Fibroblast of mammary gland (primary cell): ENCODE measurements at places on chromosomes 3 and 15.

- peak; percentile 67 for DNase-seq
Measured at GRCh38 chr15:66774001-66774814, 72.2 kb downstream of the SMAD6 start.

DNA sequence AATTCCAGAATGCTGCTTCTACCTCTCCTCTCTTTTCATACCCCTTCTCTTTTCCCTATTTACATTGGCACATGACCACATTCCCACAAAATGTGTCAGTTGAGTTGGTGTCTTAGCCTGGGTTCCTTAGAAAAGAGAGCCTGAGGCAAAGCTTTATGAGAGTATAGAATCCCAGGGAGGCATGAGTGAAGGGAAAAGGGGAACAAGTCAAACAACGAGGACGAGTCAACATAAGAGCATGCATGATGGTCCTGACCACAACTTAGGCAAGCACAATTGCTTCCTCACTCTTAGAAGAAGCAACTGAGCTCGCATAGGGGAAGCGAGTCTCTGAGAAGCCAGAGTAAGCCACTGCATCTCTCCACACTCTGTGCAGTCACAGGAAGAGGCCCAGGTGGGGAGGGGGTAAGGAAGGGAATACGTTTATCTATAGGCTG is 15.4 kb upstream of the ZNF774 start:
- peak; percentile 53 for DNase-seq

DNA sequence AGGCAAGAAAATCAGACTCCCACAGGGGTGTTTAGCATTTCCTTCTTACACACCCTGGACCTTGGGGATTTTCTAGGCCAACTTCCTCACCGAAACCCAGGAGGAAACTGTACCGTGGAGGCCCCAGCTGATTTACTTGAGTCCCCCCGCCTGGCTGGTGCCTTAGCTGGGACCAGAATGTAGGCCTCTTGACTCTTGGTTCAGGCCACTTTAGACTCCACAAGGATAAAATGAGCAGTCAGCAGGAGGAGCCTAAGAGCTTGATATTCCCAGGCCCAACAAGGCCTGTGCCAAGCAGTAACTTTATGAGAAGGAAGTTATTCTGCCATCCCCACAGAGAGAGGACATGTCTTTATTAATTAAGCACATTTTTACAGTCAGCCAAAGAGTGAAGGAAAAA is 4.6 kb upstream of the APBA2 start:
- peak; percentile 10 for DNase-seq

DNA sequence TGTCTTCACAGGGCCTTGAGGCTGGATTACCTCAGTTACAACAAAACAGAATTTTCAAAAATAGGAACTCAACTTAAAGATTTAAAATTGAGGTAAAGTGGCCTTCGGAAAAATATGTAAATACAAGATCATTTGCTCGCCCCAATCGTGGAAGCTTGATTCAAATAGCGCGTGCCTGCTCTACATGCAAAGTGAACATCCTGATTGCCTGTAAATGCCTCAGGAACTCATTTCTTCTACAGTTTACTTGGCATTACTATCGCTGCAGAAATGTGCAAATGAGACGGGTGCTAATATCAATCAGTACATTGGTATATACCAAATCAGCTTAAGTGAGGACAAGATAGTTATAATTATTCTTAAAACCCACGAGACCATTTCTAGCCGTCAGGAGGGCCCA is 159.2 kb downstream of the XXYLT1 start:
- DNase-seq, result no peak

- DNase-seq, result no peak
Measured at GRCh38 chr3:55579496-55579895, 92.4 kb upstream of the WNT5A start.

DNA sequence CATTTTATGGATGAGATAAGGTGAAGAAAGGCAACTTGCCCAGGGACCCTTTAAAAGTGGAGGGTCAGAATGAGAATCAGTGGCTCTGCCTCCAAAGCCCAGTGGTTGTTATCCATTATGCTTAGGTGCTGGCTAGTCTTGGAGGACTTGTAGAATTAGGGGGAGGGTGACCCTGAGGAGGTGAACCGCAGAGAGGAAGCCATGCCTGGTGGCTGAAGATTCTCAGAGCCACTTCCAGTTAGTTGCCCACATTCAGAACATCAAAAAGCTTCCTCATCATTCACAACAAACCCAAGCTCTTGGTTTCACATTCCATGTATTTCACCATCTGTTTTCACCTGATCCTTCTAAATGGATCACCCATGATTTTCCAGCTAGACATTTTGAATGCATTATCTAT is 11.2 kb downstream of the EBLN2 start:
- no peak for DNase-seq

DNA sequence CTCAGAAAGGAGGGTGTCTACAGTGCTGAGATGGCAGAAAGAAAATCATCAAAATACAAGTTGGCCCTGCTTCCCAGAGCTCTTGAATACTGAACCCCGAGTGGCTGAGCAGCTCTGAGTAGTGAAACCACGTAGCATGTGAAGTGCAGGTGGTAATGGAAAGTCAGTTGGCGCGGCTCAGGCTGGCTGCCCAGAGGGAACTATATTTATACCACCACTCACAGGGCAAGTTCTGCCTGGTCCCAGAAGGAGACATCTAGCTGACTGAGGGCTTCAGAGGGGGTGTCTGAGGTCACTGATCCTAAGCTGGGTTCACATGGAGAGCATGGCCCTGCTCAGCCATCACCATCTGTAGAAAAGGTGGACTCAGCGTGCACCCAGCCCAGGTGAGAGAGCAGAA is 129.6 kb upstream of the AGBL1 start:
- DNase-seq, result no peak

DNA sequence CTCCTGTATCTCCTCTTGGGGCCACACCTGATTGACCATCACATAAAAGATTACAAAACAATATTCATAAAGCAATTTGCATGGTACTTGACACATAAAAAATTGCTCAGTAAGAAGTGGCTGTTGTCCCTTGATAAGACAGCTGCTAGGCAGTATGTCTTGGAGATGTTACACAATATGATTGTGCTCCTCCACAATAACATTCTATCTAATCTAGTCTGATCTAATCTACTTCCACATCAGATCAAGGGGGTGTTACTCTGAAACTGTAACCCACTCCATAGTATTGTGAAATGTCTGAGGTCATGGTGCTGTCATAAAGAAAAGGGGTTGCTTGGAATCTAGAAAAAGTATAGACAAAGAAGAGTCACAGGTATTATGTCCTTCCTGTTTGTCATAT is 23.4 kb upstream of the AQP9 start:
- peak; percentile 13 for DNase-seq

GRCh38 chr15:32685576-32685975 is 32.2 kb upstream of the GREM1 start:
- peak; percentile 87 for DNase-seq
